ENCODE measurements at places on chromosomes 6 and 20.

GRCh38 chr6:15425947-15426346 lies 180.1 kb downstream of the JARID2 start:
- DNase-seq: no peak

- DNase-seq: no peak
These were observed 530.4 kb upstream of the MARCKS start for GRCh38 chr6:113326781-113327180.

GRCh38 chr6:11113038-11113437 lies 1.5 kb upstream of the ERVFRD-1 start:
- DNase-seq: no peak

DNA sequence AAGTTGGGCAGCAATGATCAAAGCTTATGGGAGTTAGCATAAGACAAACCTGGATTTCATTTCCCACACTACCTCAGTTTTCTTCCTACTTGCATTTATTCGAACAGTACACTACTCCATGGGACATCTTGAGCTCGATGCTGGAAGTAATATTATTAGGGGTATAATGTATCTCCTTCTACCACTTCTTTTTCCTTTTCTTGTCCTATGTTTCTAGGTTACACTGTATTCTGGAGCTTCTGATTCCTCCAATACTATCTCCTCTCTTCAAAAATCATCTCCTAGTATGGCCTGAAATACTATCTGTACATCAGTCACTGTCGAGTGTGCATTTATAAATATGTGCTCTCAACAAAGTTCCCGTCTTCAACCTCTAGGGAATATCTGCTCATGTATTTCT lies 124.4 kb downstream of the MAP7 start:
- DNase-seq: no peak

GRCh38 chr6:41790045-41790444 lies 2.6 kb downstream of the TOMM6 start:
- DNase-seq: no peak

GRCh38 chr6:153401751-153402150 lies 270.7 kb upstream of the RGS17 start:
- no peak for DNase-seq

- no peak for DNase-seq
These were observed 17.7 kb downstream of the MAS1 start for GRCh38 chr6:159908535-159908934.

- DNase-seq: no peak
These were observed 35.7 kb downstream of the HBS1L start for GRCh38 chr6:135018941-135019340.

Data from NCI-H1417 treated with DMSO at 0.1 percent for 48 hours (cell line).